ENCODE measurements at places on chromosomes 6 and 20. TPM values are rescaled to one million over a fixed set of nuclear protein-coding genes. Genes with fewer than 3 reads are reported as not detected.

Gene SAMD10
- 7.4 TPM for total RNA-seq

GRCh38 chr6:1761477-1761877, 151.8 kb downstream of the FOXC1 start:
- no peak for DNase-seq

GRCh38 chr6:119314885-119315272, 34.7 kb downstream of the MAN1A1 start:
- DNase-seq = no peak

DNA sequence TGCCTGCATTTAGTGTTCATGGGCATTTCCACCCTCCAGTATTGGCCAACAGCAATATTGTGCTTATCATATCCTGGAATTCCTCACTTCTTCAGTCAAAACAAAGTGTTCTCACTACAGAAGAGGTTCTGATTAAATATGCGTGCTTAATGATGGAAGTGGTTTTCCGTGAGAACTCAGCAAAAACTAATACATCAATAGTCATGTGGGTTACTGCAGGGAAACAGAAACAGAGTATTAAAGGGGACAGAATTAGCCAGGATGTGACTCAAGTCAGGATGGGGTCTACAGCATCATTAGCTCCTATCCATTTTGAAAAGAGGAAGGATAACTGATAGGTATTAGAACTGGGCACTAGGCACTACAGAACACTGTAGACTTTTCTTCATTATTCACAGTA, 384.6 kb downstream of the CDKAL1 start:
- DNase-seq = no peak

DNA sequence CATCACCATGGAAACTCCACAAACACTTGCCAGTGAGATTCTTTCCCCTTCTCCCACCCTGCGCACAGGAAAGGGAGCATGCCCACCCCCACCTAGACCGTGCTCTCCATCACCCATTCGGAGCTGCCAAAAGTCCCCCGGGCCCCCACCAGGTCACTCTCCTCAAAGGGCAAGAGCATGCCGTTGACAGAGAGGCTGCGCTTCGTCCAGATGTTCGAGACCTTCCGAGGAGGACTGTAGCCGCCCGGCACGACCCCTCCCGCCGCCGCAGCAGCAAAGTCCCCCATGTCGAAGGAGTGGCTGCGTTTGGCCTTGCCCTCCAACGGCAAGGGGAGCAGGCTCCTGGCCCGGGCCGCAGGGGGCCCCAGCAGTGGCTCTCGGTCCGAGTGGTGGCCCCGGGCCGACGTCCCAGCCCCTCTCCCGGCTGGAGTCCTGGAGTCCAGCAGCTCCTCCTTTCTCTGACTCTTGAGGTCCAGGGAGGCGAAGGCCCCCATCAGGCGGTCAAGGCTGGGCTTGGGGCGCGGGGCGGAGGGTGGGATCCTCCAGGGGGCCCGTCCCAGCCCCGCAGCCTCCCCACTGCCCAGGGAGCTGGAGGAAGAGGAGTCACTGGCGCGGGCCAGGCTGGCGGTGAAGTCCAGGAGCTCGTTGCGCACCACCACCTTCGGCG, 195.2 kb downstream of the LRFN2 start:
- DNase-seq = no peak

DNA sequence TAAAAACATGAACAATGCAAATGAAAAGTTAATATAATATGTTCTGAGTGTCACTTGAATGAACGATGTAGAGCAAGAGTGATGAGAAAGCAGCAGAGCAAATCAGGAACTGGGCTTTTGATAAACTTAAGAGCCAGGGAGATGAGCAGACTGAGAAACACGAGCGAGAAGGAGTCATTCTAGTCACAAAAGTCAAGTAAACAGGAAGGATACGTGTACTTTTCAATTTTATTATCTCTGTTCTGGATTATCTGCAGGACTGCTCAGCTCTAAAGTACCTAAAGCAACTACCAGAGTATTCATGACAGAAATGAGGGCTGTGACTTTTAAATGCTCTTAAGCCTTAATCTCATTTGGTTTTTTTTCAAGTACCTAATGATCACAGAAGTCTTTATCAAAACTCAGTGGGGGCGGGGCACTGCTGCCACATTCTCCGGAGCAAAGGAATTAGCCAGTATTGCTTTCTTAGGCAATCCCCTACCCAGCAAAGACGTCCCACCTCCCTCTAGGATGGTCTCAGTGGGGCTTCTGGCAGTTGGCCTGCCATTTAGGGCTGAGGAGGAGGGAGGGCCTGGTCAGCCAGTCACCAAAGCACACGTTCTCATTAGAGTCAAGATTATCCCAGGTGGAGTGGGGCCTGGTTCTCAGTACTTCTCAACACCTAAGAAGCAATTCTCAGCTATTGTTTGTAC, 8.6 kb downstream of the MAN1A1 start:
- DNase-seq = no peak
